Cardiac muscle cell (in vitro differentiated cells and primary cell): ENCODE measurements at places on chromosomes 7 and 10.

GRCh38 chr7:91201442-91202113 lies 62.7 kb upstream of the FZD1 start:
- no peak for DNase-seq

DNA sequence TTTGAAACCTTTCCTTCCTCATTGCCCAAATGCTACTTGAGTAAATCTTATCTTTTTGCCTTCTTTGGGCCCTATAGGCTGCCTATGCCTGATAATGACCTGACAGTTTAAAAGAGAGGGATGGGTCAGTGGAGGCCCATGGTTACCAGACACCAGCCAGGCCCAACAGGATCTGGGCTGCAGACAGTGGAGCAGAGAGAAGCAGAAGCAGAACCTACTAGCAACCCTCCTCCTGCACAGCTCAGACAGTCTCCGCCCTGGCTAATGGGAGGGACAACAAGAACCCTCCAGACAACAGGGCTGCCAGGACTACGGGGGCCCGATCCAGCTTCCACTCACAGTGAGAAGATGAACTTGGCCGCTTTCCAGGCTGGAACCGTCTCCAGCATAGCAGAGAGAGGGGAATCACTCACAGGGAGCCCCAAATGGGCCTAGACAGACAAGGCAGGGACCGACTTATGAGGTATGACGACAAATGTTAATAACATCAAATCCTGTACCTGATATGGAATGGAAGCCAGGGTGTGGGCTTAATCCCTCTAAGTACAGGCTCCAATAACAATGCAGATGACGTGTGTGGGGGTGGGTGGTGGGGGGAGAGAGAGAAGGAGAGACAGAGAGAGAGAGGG lies 31.7 kb upstream of the DGKI start:
- peak; percentile 69 for DNase-seq

DNA sequence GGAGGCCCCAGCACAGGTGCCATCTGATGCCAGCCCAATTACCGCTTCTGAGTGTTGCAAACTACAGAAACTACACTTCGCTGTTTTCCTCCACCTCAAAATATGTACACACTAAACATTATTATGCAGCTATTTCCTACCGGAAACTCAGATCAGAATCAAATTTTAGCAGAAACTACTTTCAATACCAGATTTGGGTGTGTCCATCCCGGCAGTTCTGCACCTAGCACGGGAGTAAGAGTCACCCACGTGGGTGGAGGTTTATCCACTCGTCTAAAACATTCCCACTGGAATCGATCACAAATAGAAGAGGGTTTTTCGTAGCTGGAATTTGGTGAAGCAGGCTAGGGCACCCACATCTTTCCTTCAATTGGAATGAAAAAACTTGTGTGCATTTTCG lies 214.4 kb upstream of the PRKCQ start:
- DNase-seq = no peak

DNA sequence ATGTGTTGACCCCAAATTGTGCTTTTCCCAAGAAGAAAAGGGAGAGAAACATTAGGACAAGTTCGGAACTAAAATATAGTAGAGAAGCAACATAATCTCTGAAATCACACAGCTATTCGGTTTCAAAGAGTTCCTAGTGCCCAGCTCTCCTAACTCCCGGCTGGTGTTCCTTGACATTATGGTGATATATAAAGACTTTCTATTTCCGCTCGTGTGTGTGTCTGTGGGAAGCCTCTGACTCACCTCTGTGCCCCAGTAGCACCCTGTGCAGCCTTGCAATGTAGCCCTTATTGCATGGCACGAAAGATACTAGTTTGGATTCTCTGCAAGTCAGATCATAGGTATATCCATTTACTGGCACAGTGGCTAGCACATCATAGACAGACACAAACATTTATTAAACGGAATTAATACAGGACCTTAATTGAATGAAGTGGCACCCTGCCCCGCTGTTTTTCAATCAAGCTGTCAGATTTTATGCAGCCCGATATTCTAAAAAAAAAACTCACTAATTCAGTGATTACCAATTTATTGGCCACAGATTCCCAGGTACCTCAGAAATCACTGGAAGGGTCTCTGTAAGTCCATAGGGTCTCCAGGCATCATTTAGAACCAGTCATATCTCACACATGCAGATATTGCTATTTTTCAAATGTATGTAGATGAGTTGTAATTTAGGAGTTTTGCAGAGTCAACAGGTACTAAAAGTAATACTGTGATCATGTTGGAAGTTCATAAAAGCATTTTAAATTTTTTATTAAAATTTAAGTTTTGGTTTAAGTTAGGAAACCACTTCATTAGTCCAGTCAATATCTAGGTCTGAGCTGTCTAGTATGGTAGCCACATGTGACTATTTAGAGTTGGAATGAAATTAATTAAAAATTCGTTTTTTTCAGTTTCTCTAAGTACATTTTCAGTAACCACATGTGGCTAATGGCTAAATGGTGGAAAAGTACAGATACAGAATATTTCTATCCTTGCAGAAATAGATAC lies 43.3 kb downstream of the SFTPD start:
- peak; percentile 5 for DNase-seq

GRCh38 chr10:126618466-126618865 lies 52.0 kb downstream of the C10orf90 start:
- DNase-seq = no peak

DNA sequence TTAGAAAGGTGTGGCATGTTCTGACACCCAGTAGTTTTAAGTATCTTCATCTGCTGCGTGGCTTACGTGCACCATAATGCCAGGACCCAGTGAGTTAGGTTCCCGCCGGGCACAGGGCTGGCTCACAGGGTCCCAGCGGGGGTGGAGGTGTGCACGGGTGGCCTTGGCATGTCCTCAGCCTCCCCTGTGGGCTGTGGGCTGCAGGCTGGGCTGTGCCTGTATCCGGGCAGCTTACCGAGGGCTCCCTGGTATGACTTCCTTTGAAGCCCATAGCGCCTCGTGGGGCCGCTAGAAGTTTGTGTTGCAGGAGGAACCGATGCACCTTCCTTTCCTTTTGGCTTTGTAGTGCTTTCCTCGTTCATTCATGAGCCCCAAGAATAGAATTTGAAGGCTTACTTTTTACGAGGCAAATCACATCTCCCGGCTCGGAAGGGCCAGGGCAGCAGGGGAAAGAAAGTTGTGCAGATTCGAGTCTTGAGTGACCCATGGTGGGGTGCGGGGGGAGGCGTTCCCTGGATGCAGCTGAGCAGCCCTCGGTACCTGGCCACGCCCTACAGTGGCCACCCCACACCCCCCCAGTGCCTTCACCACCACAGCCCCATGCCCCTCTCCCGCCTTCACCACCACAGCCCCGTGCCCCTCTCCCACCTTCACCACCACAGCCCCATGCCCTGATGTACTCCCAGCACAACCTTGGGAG lies 113.2 kb downstream of the WDR37 start:
- DNase-seq = no peak

- DNase-seq = peak; percentile 48
These were observed 749.1 kb upstream of the LRRTM3 start for GRCh38 chr10:66176772-66177171.

- no peak for DNase-seq
These were observed 69.5 kb upstream of the GPR158 start for GRCh38 chr10:25105262-25105661.

- no peak for DNase-seq
These were observed 12.5 kb upstream of the ZNF212 start for GRCh38 chr7:149226840-149227494.

GRCh38 chr7:146054909-146055308 lies 61.7 kb upstream of the CNTNAP2 start:
- no peak for DNase-seq

GRCh38 chr10:109996766-109997171 lies 11.0 kb upstream of the ADD3 start:
- no peak for DNase-seq

DNA sequence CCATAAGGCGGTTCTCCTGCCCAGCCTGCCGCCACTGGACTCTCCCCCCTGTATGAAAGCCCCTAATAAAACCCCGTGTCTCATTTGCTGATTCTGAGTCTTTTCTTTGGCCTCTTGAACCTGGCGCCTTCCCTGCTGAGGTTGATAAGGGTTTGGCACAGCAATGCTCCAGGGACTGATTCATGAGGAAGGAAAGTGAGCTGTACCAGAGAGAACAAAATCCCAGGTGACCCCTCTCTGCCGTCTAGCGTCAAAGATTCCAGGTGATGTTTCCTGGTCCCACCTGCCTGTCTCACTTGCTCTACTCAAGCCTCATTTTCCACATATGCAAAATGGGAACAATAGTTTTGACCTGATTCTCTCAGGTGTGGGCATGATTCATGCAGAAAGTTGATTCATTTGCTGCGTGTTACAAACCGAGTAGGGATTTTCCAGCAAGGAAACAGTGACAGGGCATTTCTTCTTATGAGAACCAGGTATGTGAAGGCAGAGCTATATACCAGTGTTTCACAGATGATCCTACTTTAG lies 730.6 kb upstream of the IGFBP3 start:
- DNase-seq = peak; percentile 9

- no peak for DNase-seq
These were observed 20.3 kb downstream of the MRPS24 start for GRCh38 chr7:43849047-43849446.

GRCh38 chr10:78966844-78967488 lies 101.8 kb upstream of the ZMIZ1 start:
- no peak for DNase-seq

DNA sequence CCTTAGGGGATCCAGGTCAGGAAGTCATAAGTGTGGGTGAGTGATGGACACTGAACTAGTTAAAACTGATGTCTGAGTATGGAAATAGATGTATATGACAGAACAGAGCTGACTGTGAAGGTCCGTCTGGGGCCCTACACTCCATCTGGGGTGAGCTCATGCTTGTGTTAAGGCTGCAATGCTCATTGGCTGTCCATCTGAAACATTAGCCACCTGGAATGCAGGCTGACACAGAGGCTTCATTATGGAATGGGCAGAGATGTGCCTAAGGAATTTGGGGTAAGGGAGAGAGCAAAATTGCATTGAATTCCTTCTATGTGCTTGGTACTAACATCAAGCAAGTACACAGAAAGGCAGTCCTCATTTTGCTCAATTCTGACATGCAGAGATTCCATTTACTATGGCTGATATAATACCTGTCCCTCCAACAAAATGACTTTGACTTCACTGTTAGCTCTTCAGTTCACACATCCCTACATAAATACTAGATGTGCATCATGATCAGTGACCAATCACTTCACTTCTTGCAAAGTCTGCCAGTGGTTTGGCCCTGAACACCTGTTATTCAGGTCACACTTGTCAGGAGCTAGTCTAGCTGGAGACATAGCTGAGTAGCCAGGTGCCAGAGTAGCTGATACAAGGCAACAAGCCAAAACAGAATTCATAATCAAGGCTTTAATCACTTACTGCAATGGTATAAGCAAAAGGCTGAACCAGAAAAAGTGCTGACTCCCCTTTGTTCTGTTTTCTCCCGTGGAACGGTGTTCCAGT lies 128.9 kb upstream of the VWC2 start:
- no peak for DNase-seq

- DNase-seq = peak; percentile 47
These were observed 103.8 kb downstream of the ATE1 start for GRCh38 chr10:121823993-121824463.

DNA sequence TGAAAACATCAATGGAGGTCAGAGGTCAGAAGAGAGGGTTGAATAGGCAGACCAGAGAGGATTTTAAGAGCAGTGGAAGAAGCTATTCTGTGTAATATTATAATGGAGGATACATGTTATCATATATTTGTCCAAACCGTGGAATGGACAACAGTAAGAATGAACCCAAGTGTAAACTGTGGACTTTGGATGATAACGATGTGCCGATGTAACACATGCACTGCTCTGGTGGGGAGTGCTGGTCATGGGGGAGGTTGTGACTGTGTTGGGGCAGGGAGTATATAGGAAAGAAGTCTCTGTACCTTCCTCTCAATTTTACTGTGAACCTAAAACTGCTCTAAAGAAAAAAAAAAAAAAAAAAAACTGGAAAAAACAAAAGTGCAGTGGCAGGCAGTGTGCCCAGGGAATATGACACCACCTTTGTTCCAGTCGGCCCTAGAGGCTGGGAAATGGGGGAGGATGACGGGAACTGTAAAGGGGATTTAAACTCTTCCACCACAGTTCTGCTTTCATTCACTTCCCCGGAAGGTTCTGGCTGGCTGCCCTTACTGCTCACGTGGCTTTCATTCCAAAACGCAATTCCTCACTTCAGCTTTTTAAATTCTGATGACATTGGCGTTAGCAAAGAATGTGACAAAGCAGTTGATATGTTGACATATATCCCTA lies 113.7 kb upstream of the ANKRD1 start:
- DNase-seq = no peak

DNA sequence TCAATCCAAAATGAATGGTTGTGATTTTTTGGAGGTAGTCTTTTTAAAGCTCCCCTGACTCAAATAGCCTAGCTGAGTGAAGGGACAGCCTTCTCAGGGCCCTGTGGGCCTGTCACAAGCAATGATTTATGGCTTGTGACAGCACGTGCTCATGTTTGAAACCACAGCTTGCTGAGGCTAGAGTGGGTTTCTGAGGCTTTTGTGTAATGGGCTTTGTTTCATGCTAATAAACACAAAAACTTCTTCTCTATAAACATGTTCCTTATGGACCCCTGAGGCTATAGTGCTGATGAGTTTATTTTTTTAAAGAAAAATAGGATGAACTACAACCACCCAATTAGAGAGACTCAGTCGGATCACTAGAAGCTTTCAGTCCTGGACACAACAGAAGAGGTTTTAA lies 36.1 kb upstream of the BET1 start:
- no peak for DNase-seq

DNA sequence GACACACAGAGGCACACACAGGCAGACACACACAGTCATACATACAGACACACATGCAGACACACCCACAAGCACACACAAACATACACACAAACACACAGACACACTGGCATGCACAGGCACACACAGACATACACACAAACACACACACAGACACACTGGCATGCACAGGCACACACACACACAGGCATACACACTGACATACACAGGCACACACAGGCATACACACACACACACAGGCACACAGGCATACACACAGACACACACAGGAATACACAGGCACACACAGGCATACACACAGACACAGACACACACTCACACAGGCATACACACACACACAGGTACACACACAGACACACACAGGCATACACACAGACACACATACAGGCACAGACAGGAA lies 340.7 kb upstream of the VSTM2A start:
- no peak for DNase-seq

DNA sequence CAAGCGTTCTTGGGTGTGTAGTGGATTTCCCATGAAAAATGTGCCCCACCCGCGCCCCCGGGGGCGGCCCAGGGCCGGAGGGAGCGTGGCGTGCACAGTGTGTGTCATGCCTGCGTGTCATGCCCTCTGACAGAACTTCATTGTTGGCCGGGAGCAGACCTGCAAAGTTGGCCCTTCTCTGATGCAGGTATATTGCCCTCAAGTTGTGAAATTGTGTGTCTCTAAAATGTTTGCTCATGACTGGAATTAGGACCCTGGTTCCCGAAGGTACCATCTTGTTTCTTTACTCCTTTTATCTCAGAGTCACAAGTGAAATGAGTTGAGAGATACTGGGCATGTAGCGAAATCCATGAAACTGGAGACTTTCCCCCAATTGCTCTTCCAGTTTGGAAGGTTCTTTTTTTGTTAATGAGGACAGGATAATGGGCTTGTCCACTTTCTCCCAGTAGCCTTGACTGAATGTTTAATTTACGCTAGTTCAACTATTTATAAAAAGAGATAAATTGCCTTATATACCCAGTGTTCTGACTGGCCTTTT lies 26.2 kb downstream of the ADK start:
- DNase-seq = no peak
